Activated gamma-delta T cell treated with Interleukin-2 at 50 U/mL for 16 hours (primary cell): ENCODE measurements at places on chromosomes 16 and 17.
A peak's percentile ranks its signal among the peaks of the same experiment; 100 is the strongest.

DNA sequence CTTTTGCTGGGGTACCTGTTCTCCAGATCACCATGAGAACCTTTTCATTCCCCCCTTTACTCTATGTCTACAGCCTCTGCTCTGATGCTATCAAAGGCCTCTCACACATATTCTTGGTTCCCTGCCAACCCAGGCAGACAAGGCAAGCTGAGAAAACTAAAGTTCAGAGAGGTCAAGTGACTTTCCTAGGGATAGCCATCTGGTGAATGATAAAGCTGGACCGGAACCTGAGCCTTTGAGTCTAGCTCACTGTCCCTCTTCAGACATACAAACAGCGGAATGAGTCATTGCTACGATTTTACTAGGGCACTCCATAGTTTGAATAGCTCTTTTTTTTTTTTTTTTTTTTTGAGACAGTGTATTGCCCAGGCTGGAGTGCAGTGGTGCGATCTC is 73.3 kb downstream of the XYLT1 start:
- no peak for DNase-seq

DNA sequence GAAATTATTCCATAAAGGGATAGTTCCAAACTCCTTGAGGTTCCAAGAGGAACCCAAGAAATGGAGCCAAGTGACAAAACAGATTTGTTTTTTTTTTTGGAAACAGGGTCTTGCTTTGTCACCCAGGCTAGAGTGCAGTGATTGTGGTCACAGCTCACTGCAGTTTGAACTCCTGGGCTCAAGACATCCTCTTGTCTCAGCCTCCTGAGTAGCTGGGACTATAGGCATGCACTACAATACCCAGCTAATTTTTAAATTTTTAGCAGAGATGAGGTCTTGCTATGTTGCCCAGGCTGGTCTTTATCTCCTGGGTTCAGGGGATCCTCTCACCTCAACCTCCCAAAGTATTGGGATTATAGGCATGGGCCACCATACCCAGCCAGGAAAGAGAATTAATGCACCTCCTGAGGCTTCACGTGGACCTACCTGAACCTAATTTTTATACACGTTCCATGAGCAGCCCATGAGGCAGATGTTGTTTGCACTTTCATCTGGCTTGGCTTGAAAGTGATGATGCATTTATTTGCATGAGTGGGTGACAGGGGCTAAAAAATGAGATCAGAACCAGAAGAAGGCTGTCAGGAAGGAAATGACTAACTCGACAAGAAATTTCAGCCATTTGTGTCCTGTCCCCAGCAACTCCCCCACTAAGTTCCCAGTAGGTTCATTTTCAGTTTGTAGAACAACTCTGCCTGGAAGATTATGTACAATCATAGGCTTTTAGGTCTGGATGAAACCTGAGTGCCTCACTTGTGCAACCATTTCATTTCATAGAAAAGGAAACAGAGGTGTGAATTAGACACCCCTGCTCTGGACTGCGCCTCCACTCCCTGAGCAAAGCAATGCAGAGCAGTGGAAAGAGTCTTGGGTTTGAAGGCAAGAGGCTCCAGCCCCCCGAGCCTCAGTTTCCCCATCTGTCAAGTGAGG is 10.3 kb upstream of the IRF8 start:
- peak; percentile 10 for DNase-seq

- DNase-seq, result no peak
Observed at GRCh38 chr16:5070431-5071186, 1.0 kb upstream of the ALG1 start.

- no peak for DNase-seq
Observed at GRCh38 chr16:17076092-17076754, 394.5 kb downstream of the XYLT1 start.

DNA sequence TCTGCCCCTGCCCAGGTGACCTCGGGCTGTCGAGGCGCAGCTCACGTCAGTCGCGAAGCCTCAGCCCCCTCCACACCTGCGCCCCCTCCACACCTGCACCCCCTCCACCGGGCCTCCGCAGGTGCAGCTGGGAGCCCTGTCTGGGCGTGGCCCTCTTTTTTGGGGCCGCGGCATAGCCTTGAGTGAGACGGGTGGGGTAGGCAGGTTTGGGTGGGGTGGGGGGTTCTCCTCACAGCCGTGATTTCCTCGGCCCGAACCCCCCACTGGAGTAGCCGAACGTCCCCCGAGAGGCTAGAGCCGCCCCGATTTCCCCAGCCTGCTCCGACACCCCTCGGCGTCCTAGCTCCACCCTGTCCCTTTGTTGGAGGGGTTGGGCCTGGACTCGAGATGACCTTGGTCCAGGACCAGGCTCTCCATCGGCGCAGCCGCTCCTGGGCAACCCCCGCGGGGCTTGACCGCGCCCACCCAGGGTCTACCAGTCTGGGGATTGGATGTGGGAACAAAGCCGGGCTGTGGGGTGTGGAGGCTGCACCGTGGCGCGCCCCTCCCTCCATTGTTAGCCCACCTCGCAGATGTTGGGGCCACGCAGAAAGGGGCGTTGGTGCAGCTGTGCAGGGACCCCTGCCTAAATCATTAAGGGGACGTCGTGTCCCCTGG is 626 bp downstream of the TUBB3 start:
- no peak for DNase-seq

DNA sequence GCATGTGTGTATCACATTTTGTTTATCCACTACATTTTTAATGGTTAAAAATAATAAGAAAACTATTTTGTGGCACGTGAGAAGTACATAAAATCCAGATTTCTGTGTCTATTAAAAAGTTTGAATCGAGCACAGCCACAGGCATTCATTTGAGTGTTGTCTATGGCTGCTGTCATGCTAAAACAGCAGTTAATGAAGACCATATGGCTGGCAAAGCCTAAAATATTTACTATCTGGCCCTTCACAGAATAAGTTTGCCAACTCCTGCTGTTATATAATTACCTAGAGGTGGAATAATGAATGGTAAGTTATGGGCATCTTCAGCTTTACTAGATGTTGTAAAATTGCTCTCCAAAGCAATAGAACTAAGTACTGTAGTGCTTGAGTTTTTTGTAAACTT is 30.5 kb downstream of the TMEM98 start:
- DNase-seq, result no peak

DNA sequence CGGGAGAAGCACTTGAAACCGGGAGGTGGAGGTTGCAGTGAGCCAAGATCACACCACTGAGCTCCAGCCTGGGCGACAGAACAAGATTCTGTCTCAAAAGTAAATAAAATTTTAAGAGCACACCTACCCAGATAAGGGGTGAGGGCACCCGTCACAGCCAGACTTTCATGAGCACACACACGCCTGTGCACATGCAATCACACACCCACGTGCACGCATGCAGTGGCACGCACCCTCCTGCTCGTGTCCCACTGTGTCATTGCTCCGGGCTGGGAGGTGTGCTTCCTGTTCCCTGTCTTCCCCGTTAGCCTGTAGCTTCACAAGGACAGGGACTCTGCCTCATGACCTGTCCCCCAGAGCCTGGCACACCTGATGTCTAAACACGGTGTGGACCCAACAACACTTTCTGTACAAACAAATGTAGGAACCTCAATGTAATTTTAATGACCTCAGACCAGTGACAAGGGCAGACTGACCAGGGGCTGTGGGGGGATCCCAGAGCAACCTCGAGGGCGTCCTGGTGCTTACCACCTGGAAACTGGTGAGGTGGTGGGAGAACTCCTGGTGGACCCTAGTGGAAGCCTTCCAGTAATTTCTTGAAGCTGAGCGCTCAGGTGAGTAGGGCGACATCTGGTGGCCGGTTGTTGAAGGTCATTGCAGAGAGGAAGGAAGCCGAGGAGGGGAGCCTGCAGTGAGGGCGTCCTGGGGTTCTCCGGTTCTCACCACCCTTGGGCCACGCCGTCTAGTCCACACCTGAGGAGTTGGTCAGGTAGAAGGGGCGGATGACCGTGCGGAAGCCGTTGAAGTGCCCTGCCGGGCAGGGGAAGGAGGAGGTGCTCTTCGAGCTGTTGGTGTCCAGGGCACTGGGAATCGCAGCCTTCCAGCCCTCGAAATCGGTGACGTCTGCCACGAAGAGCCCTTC is 8.6 kb downstream of the LGALS3BP start:
- DNase-seq, result peak; percentile 83

GRCh38 chr17:41334385-41335305 is 16.0 kb downstream of the KRT33A start:
- DNase-seq, result peak; percentile 26

GRCh38 chr16:11224894-11225676 is 30.9 kb downstream of the SOCS1 start:
- peak; percentile 67 for DNase-seq

DNA sequence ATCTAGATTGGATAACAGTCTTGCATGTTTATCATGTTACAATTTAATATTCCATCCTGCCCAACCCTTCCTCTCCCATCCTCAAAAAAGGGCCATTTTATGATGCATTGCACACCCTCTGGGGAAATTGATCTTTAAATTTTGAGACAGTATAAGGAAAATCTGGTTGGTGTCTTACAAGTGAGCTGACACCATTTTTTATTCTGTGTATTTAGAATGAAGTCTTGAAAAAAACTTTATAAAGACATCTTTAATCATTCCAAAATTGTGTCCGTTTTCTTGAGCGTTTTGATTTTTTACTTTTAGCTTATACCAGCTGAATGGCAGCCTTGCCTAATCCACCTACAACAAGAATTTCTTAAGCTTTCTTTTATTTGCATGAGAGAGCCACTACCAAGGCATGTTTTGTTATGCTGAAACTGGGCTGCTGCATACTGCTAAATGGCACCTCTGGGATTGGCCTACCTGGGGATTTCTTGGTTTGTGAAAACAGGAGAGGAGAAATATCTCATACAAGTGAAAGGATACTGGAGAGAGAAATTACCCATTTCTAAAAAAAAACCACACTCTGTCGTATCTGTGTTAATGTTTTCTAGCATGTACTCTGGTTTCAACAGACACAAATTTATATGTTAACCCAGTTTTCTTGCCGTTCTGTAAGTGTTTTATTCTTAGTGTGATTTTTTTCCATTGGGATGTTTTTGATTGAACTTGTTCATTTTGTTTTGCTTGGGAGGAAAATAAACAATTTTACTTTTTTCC is 52.2 kb downstream of the TUBD1 start:
- DNase-seq, result no peak
